ENCODE measurements at places on chromosomes 2 and 18.

DNA sequence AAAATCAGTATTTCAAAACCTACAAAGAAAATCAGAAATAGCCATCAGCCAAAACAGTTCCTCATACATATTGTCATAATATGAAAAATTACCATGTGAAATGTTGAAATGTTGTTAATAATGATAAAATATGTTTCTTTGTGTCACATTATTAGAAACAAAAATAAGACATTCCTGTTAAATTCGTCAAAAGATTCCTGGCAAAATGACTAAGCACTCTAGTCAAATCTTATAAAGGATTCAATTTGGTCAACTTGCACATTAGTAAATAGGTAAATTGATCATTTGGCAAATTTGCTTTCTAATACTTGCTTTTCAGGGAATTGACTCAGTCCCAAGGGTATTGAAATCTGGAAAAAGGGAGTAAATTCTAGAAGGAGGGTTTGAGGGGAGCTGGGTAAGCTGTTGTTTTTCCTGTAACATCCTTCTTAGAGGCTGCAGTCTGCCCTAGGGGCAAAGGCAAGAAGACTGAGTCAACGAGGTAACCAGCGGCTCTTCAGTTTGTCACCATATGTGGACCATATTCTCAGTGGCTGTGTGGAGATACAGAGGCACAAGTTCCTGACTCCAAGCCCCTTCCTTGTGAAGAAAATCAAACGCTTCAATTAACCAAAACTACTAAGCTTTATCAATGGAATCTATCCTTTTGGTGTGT, 482.3 kb downstream of the TNS1 start:
- no peak for DNase-seq

GRCh38 chr18:44541159-44541558, 139.5 kb upstream of the SETBP1 start:
- DNase-seq = no peak

GRCh38 chr2:41911033-41911432, 136.8 kb upstream of the PKDCC start:
- no peak for DNase-seq

DNA sequence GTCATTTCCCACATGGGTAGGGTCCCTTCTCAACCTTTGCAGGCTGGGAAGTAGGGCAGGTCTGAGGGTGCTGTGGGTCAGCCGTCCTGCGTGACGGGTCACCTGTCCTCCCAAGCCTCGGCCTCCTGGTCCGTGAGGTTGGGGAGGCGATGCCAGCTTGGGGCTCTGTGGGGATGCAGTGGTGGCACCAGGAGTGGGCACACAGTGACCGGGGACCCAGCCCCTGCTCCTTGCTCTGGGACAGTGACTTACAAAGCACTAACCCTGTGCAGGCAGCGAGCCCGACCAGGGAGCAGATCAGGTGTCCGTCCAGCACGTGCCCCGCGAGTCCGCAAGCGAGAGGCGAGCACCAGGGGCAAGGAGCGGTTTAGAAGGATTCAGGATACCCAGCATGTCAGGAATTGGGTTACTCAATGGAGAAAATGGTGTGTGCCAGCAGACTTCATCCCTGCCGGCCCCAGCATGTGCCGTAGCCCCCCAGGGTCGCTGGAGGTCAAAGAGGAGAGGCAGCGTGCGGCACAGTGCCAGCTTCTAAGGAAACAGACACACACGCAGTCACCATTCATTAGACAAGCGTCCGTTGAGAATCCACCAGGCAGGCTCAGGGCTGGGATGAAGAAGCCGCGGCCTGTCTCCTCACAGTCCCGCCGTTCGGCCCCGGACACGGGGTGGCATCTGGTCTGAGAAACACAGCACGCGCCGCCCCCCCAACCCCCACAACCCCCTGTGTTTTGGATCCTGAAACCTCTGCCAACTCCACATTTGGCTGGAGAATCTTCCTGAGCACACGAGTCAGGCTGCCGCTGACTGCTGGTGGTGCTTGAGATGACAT, 11.7 kb downstream of the COLEC11 start:
- DNase-seq = no peak

DNA sequence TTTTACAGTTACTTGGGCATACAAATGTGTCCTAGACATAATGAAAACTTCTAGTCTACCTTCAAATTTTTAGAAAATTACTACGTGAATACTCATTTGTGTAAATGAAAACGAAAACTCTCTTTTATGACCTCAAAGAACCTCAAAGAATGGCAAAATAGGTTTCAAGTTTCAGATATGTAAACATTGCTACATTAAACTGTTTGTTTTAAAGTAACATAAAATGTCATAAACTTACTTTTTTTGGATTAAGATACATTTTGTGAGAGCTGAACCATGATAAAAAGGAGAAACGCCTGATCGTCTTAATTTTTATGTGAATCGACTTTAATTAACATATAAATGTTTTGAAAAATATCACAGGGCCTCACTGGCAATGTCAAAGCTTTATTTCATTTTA, 91.4 kb downstream of the PPP1R1C start:
- DNase-seq = no peak

GRCh38 chr2:3641841-3642421, 16.1 kb upstream of the ALLC start:
- no peak for DNase-seq

DNA sequence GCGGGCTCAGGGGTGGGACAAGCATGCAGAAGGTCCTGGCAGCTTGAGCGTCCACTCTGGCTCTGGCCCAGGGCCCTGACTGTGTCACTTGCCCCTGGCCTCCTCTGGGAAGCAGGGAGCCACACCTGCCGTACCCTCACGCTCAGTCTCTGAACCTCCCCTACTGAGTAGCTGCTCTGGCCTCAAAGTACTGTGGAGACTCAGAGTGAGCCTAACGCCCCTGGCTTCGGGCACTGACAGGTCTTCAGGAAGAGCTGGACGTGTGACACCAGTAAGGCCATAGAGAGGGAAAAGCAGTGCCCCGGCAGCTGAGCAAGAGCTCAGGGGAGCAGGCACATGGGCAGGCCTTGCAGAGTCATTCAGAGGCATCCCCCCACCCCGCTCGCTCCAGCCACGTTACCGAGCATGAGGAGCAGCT, 73.3 kb downstream of the SFXN5 start:
- DNase-seq = no peak

DNA sequence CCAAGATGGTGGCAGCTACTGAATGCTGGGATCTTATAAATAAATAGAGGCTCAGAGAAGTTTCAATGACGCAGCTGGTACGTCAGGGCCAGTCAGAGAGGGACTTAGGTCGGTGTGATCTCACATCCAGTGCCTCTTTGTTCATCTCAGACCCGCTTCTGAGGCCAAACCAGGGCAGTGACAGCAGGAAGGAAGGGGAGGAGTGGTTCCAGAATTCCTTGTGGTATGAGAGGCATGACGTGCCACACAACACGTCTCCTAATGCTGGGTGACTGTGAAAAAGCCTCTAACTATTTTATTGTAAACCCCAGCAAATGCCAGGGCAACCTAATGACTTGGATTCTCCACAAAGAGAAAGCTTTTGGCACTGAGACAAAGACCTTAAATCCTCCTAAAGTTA, 423.3 kb downstream of the LPIN1 start:
- no peak for DNase-seq

DNA sequence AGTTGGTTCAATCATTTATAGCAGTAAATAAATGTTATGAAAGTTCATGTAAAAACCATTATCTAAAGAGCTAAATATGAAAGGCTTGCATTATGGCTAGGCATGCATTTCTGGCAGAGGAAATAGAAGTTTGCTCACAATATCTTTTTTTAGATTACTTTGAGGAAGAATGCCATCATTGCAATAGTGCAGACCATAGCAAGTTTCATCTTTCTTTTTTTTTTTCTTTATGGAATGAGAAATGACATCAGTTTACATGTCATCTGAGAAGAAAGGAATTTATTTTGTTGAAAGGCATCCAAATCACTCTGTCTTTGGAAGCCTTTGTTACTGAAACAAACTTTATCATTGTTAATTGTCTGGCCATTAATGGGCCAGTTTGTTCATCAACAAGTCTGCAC, 74.5 kb upstream of the NCKAP5 start:
- no peak for DNase-seq

DNA sequence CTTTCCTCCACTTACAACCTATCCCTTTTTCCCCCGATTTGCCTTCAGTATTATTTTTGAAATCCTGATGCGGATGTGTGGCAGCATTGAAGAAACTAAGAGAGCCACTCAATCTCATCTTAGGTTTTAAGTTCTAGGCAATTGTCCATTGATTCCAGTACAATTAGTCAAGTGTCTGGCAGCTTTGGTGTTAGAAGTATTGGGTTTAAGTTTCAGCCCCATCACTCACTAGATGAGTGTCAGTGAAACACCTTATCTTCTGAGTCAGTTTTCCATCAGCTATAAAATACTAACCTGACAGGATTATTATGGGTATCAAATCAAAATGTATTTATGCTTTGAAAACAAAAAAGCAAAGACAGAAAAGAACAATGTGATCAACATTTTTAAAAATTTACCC, 16.8 kb upstream of the CUL3 start:
- no peak for DNase-seq

DNA sequence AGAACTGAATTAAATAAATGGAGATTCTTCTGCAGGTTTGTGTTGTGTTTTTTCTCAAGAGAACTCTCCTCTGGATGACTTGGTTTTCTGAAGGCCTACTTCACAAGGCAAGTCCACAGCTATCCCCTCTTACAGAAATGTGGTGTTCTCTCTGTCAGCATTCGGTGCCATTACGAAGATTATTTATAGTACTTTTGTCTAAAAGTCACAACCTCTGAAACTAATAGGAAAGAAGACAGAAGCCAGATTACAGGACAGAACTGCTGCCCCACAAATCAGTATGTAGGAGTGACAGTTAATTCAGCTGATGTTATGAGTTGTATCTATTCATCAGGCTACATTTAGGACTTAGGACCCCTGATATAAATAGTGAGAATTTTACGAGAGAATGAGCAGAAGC, 413.5 kb downstream of the TMX3 start:
- DNase-seq = no peak

DNA sequence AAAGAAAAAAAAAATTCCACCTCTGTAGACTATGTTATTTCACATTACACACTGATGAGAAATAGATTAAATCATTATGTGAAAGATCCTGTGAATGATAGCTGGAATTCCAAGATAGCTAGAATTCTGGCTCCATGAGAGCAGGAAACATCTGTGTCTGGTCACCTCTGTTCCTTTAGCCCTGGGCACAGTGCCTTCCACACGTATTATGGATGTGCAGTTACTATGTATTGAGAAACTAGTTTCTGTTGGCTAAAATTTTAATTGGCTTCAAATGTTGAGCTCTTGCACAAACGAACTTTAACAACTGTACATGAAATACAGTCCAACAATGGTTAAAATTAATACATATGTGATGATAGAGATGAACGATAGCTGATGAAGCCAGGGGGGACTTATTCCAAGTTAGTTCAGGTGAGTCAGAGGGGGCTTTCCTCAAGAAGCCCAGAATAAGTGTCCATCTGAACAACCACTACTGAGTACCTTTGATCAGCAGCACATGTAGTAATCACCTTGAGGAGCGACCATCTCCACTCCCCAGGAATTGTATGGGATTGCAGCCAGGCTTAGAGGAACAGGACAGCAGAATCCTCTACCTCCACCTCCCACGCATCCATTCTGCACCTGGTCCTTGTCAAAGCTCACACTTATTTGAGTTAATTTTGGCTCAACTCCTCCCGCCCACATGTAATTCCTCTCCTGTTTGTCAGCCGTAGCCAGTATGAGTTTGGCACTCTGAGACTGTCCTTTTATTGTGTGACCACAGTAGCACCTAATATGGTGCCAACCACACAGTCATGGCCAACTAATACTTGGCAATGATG, 68.6 kb downstream of the NABP1 start:
- no peak for DNase-seq

DNA sequence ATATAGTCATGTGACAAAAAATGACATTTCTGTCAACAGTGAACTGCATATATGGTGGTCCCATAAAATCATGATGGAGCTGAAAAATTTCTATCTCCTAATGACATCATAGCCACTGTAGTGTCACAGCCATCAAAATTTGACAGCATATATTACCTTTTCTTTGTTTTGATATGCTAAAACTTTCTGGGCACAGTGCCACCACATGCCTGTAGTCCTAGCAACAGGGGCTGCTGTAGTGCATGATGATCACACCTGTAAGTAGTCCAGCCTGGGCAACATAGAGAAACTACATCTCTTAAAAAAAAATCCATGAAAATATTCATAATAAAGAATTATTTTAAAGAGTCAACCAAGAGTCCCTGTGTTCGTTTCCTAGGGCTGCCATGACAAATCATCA, 155.5 kb upstream of the SERTAD2 start:
- no peak for DNase-seq

- no peak for DNase-seq
These were observed 95.3 kb downstream of the PIGN start for GRCh38 chr18:62091487-62092120.

DNA sequence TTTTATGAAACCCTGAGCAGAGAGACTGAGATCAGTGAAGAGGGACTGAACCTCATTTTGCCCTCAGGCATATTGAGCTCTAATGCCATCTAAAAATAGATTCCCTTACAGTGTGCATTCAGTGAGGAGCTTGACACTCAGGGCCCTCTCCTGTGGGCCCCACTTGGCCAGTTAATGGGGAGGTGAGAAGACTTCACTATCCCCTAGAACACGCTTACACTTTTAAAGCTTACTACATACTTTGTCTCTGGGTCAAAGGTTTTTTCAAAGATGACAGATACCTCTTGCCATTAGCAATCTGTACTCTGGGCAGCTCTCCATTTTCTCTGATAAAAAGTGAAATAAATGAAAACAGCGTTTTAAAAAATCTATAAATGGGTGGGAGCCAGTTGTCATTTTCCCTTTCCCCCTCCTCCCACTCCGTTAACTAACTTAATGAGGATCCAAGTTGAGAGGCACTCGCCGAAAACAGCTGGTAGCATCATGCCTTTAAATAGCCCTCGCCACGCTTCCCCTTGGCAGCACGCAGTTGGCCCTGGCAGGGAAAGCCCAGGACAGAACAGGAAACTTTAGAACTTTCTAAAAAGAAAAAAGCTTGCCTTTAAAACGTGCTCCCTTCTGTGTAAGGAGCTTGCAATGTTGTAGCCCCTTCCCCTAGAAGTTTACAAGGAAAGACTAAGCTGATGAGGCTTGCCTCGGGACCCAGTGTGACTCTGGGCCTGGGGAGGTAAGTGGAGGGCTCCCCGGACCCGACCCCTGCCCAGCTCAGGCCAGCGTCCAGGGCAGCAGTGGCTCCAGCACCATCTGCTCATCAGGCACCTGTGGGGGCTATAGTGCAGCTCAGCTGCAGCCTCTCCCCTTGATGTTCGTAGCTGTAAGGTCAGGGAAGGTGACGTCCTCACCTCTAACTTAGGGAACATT, 58.8 kb upstream of the FOSL2 start:
- DNase-seq = no peak

DNA sequence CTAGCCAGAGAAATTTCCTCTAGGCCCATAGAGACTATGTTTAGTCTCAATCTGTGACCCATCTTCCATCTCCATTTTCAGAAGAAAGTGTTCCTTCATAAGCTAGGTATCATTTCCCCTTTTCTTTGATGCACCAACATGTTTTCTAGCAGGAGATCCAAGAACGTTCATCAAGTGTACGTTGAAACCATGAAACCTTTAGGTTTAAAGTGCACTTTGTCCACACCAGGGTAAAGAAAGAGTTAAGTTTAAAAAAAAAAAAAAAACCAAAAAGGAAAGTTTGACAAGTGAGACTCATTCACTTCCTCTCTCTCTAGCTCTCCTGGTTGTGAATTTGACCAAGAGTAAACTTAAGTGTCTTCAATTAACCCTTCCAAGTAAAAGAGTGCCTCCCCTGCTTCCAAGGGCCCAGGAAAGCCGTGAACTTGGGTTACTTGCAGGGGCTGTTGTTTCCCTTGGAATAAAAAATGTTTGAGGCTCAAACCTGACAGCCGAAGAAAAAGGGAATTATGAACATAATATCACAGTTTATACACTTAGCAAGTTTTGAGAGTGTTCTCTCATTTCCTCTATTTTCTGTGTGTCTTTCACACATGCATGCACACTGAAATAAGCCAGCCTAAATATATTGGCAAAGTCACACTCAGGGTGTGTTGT, 56.7 kb downstream of the LBH start:
- no peak for DNase-seq
